ENCODE measurements at places on chromosomes 11 and 22.

DNA sequence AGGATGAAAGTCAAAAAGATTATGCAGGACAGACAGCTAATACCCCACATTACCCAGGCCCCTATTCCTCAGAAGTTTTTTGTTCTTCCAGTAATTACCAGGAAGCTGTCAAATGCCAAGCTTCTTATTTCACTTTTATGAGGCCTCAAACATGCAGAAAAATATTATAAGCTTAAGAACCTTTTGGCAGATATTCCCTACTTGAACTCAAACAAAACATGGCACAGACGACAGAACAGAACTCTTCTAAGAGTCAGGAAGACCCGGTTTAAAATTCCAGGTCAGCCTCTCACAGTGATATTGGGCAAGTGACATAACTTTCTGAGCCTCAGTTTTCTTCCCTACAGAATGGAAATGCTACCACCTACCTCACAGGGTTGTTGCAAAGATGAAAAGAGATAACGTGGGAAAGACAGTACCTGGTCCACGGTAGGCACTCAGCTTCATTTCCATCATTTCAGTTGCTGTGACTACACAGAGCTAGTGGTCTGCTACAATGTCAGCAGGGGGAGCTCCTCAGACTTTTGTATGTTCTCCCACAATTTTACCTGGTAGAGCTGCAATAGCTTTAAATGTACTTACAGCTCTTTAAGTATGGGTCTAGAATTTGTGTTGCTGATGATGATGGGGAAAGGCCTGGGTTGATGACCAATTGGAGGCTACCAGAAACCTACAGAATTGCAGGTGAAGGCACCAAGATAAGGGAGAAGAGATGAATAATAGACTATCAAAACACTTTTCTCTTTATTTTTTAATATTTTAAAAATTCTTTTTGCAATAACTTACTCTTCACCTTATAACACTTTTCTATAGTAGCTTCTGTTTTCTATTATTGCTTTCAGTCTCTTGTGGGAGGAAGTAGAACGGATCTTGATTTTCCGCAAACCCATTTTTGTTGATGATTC, 98.3 kb upstream of the CHRM4 start:
- peak; percentile 32 for DNase-seq

DNA sequence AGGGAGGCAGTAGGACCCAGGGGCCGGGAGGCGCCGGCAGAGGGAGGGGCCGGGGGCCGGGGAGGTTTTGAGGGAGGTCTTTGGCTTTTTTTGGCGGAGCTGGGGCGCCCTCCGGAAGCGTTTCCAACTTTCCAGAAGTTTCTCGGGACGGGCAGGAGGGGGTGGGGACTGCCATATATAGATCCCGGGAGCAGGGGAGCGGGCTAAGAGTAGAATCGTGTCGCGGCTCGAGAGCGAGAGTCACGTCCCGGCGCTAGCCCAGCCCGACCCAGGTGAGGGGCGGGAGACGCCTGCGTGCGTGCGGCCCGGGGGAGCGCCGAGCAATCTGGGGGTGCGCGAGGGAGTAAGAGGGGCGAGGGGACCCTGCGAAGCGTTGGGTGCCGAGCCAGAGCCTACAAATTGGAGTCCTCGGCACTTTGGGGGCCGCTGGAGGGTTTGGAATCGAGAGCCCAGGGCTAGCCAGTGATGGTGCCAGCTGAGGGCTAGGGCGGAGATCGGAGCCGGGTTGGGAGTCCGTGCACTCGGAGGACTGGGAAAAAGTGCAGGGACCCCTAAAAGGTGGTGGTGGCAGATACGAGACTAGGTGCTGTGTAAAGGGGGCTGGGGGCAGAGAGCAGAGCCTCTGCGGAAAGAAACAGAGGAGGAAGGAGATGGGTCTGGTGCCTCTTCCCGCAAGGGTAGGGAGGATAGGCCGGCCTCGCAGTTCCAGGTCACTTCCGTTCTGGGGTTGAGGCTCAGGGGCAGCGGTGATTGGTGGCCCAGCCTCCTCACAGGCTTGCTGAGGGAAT, at the start of gene SERPINH1:
Gene SERPINH1, plus strand, starts transcription at position 206 of the 788 bp plus-strand sequence. CDS start 4,097 bp downstream, outside the sequence.
- DNase-seq, result peak; percentile 86

- DNase-seq, result no peak
These were observed 1334.4 kb downstream of the LRRC4C start for GRCh38 chr11:40125054-40125453.

DNA sequence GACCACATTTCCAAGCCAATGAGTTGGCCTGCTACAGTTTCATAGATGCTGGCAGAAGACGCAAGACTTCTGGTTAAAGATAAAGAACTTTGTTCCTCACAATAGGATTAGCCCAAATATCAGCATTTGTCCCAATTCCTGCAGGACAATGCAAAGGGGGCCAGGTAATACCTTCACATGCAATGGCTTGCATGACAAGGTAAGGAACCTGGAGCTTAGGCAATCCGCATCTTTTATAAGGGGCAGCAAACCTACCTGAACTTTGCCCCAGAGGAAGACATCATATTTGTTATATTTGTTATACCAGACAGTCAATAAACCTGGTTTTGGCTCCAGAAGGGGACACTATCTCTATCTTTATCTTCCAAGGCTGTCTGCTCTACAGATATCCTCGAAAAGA, 5.3 kb downstream of the P2RY6 start:
- no peak for DNase-seq

DNA sequence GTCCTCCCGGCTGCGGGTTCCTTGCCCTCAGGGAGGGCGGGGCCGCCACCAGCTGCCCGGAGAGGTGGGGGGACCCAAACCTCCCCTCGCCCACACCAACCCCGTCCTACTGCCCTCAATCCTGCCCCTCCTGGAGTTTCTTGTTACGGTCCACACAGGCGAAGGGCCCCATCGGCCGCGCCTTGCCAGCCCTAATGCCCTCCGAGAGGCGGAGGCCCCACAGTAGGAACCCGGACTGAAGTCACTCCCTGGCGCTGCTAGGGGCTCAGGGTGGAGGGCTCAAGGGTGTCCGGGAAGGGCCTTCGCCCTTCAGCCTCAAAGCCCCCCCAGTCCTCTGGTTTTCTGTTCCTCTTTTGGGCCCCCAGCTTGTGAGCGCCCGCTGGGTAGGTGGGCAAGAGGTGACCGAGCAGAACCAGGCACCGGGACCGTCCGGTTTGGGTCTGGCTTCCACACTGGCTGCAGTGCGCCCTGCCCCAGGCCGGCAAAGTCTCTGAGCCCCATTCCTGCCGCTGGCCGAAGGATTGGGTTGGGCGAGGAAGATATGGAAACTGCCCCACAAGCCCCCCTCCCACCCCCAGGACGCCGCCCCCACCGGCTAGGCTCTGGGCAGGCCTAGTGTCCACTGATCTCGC, 24.5 kb downstream of the DUSP8 start:
- no peak for DNase-seq

DNA sequence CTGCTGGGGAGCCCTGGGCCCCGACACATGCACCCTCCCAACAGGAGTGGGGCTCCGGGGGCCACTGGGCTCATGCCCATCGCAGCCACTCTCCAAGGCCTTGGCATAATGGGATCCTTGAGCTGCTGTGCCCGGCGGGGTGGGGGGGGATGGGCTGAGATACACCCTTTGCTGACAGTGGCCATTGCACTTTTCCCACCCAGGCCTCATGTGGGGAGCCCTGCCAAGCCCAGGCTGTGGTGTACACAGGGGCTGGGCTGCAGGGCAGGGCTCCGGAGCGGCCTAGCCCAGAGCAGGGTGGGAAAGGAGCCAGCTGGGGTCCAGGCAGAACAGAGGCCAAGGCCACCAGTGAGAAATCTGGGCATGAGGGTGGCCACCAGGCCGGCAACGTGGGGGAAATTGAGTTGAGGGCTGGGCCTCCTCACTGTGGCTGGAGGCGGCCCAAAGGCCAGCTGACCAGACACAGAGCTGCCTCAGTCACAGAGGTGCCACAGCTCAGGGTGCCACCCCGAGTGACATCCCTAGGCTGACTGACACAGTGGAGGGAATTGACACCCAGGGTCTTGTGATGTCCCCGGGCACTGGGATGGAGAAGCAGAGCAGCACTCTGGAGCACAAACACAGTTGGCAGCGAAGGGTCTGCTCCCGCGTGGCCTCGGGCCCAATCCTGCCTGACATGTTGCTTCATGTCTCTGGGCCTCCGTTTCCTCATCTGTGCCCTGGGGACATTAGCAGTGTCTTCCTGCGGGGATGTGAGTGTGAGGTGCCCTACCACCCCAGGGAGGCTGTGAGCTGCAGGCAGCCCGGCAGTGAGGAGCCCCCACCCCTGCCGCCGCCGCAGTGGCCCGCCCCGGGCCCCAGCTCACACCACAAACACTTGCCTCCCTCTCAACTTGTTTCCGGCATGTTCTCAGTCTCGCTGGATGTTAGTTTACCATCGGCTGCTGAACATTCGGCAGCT, 30.4 kb downstream of the RTN4R start:
- no peak for DNase-seq

DNA sequence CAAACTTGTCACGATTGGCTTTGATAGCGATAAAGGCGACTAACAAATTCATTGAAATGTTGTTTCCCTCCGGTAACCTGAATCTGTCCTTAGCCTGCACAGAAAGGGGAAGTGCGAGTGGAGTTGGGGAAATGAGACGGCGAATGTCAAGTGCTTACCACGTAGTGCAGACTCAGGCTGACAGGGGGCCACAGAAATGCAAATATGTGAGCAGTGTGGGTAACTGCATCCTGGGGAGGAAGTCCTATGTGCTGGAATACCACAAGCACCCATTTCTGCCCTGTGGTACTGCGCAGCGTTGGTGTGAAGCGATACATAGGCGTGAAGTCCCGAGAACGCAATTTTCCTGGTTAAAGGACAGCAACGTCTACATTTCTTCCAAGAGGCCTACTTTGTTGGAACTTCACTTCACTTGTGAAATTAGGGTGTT, 869 bp upstream of the EIF4ENIF1 start:
- DNase-seq, result peak; percentile 47

- peak; percentile 89 for DNase-seq
These were observed 377.0 kb downstream of the ETS1 start for GRCh38 chr11:128210148-128210940.

- no peak for DNase-seq
These were observed 37.8 kb downstream of the MRE11 start for GRCh38 chr11:94455861-94456260.

DNA sequence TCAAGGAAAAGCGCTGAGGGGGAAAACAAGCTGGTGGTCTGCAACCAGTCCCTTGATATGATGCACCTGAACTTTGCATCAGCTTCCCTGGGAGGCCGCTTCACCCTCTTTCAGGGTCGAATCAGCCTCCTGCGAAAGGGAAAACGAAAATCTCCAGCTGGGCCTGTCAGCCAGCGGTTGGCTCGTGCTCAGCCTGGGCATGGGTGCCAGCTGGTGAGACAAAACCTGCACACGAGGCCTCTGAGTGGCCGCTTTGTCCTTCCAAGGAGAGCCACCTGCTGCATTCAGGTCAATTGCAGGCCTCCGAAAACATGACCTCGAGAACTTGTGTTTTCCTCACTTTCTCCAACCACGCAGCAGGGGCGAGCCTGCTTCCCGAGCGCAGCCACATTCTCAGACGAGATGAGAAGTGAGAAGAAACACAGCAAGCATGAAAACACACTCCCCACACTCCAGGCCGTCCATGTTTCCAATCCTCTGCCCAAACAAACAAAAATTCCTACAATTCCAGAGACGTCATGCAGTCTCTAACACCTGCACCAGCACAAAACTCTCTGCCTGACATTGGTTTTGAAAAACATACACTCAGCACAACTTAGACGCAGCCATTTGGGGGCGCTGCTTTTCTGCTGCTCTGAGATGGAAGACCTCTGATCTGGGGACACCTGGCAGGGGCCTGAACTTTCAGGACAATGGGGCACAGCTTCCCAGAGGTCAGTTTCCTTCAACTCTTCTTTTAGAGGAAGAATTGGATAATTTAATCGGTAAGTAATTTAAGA, 77.1 kb downstream of the DHCR7 start:
- no peak for DNase-seq

GRCh38 chr11:73380897-73381410, 4.8 kb downstream of the RELT start:
- no peak for DNase-seq

- peak; percentile 88 for DNase-seq
These were observed 17.0 kb upstream of the KCTD14 start for GRCh38 chr11:78039919-78040671.

- no peak for DNase-seq
These were observed 5.2 kb downstream of the GRIK4 start for GRCh38 chr11:120516461-120517389.

- DNase-seq, result no peak
These were observed 9.2 kb upstream of the TPCN2 start for GRCh38 chr11:69039501-69039900.

- DNase-seq, result no peak
These were observed 121.2 kb downstream of the PDE3B start for GRCh38 chr11:14764579-14765527.

DNA sequence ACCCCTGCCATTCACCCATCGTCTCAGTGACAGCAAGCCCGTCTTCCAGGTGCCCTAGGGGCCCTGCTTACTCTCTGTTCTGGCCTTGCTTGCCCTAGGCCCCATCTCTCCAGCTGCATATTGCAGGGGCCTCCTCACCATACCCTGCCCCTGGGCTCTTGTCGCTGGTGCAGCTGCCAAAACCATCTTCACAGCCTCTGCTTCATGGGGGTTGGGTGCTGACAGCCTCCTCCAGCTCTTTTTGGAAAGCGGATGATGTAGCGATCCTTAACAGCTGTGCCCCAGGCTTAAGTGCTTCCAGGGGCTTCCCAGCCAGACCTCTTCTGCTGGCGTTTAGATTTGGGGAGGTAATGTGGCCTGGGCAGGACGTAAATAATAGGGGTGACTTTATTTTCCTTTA, 61.2 kb upstream of the SUSD2 start:
- DNase-seq, result no peak

DNA sequence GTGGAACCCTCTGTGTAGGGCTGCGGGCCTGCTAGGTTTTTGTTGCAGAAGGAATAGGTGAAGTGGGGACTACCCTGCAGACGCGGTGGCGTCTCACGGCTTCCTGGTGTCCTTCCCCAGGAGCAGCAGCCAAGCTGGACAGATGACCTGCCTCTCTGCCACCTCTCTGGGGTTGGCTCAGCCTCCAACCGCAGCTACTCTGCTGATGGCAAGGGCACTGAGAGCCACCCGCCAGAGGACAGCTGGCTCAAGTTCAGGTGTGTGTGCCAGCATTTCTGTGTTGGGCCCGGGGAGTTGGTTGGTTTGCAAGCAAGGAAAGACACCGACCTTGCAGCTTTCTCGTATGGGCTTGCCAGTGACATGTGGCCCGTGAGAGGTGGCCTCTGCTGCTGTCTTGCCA, 15.3 kb downstream of the TAB1 start:
- DNase-seq, result no peak

GRCh38 chr11:5364214-5364613, 12.9 kb downstream of the OR51B6 start:
- no peak for DNase-seq
